ENCODE measurements at places on chromosomes 7 and 10.

DNA sequence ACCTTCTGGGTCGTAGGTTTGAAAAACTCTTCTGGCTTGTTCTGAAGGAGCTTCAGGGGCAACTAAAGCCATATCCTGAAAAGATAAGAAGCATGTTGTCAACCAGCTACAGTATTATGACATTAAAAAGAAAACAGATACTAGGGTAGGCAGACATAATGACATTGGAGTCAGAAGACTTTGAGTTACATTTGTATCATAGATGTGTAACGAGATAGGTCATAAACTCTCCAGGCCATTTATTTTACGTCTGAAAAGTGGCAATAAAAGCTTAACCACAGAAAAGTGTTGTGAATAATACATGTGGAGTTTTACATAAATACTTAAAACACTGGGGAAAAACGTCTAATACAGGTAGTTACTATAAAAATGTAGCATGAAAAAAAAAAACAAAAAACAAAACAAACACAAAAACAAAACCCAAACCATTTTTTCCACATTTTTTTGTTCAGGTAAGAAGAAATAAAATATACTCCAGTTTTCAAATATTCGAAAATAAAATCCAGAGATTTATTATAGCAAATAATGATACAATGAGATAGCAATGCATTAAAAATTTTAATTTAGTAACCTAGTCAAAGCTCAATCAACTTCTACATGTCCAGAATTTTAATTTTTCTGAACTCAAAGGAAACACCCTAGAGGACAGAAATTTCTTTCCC lies 64.1 kb downstream of the MINDY3 start:
- no peak for DNase-seq

DNA sequence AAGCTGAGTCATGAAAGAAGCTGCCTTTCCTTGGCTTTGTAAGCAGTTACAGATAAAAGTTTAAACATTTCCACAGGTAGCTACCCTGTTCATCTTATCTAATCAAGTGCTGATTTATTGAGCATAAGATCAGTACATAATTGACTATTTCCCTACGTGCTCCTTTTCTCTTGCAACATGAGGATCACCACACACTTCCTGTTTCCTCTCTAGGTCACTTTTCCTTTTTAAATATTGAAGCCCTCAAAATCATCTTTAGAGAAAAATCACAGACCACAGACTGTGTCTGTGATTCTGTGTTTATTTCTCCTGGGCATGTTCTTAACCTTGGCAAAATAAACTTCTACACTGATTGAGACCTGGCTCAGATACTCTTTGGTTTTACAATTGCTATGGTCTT lies 69.5 kb downstream of the ZNF37A start:
- DNase-seq: no peak

DNA sequence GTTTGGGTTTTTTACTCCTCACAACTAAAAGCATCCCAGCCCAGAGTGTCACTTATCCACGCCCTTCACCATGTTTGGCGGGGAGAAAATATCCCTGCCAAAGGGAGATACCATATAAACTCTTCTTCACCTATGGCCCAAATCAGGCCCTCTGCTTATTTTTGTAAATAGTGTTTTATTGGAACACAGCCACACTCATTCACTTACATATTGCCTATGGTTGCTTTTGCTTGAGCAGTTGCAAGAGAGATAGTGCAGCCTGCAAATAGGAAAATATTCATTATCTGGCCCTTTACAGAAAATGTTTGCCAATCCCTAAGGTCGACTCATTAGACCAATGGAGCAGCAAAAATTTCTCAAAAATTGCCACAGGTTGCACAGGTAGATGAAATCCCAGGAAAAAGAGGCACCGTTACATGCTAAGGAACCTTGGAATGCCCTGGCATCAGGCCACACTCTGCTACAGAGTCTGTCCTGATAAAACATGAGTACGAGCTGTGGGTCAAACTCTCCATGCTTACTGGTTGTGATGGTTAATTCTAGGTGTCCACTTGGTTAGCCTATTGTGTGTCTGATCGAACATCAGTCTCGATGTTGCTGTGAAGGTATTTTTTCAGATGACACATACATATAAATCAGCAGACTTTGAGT lies 7.9 kb upstream of the RASSF4 start:
- DNase-seq: no peak

- DNase-seq: no peak
These were observed 219.0 kb upstream of the MEOX2 start for GRCh38 chr7:15905251-15906040.

- no peak for DNase-seq
These were observed 46.2 kb downstream of the CUX1 start for GRCh38 chr7:101863598-101863997.

DNA sequence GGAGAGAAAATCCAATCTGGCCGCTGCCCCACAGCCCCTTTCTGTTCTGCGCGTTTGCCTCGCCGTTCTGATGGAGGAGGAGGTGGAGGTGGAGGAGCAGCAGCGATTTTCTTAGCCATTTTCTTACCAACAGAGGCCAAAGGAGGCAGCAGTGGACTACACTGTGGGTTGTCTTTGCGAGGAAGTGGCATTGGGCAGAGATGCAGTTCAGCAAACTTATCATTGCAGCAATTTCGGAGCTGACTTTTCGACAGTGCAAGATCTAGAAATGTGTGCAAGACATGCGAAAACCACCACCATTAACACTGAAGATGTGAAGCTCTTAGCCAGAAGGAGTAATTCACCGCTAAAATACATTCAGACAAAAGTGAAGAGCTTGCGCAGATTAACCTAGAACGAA lies 1.9 kb upstream of the ARL4A start:
- DNase-seq: peak; percentile 27

- no peak for DNase-seq
These were observed 51.4 kb upstream of the DNAJC1 start for GRCh38 chr10:22054961-22055360.

GRCh38 chr7:78296644-78297371 lies 498.2 kb downstream of the PHTF2 start:
- DNase-seq: no peak

- DNase-seq: no peak
These were observed 5.2 kb upstream of the ZNF22 start for GRCh38 chr10:44995581-44995913.

GRCh38 chr10:104446151-104446550 lies 92.5 kb downstream of the CFAP58 start:
- DNase-seq: no peak

GRCh38 chr10:6292741-6293151 lies 90.0 kb downstream of the PFKFB3 start:
- no peak for DNase-seq

GRCh38 chr7:4759211-4759610 lies 16.2 kb upstream of the AP5Z1 start:
- DNase-seq: no peak

GRCh38 chr10:35040760-35041501 lies 49.2 kb downstream of the CUL2 start:
- DNase-seq: no peak

- no peak for DNase-seq
These were observed 5.1 kb downstream of the RAPGEF5 start for GRCh38 chr7:22351878-22352277.

DNA sequence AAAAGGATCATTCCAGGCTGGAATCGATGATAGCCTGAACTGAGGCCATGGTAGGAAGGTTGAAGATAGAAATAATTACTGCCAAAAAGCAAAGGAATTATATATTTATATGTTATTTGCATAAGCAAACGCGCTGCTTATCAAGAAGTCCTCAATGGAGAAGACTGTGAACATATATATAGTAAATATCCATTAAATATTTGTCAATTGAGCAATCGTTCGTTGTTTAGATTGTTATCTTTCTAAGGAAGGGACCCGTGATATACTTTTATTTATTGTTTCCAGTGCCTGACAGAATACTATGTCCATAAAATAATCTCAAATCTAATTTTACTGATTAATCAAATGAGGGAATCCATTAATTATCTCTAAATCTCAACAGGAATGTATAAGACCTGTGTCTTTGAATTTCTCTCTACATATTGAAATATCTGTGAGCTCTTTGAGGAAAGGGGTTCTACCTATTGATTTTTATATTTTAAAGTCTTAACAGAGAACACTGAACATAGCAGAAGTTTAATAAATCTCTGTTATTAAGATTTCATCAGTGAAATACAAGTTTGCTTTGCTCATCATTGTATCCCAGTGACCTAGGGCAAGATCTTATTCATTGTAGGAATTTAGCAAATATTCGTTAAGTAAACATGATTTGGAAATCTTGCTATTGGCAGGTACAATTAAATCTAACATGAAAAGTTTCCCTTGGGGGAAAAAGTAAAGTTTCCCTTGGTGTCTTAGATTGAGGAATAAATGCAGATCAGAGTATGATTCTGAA lies 12.0 kb upstream of the HERC4 start:
- no peak for DNase-seq

GRCh38 chr7:16234493-16235146 lies 186.7 kb downstream of the CRPPA start:
- no peak for DNase-seq

GRCh38 chr7:44280636-44280992 lies 44.8 kb downstream of the CAMK2B start:
- DNase-seq: peak; percentile 22

GRCh38 chr10:1420661-1421362 lies 316.5 kb downstream of the ADARB2 start:
- DNase-seq: peak; percentile 85

GRCh38 chr7:25090374-25090773 lies 34.7 kb downstream of the CYCS start:
- no peak for DNase-seq

GRCh38 chr7:139730746-139731612 lies 46.8 kb downstream of the HIPK2 start:
- no peak for DNase-seq

GRCh38 chr7:121392277-121393004 lies 3.7 kb downstream of the FAM3C start:
- no peak for DNase-seq

DNA sequence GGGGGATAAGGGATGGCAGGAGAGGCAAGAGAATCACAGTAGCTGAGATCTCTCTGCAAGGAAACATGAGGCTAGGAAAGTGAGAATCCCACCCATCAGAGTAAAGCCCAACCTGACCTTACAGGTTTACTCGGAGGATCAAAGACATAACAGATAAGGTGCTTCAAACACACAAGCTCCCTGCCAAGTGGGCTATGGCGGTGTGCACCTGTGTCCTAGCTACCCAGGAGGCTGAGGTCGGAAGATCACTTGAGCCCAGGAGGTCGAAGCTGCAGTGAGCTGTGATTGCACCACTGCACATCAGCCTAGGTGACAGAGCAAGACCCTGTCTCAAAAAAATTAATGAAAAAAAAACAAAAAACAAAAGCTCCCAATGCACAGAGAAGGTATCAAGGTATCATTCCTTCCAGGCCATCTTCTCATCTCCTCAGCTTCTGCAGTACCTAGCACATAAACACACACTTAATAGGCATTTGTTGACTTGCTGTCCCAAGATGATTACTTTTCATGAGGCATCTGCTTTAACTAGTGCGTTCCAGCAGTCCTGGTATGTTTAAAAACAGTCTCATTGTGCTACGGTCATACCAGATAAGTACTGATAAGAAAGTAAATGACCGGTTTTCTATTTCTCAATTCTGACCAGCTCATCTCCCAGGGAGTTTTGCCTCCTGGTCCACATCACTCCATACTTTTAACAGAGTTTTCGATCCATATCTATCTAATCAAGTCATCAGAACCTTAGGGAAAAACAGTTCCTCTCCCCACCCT lies 13.3 kb downstream of the GNA12 start:
- DNase-seq: no peak

DNA sequence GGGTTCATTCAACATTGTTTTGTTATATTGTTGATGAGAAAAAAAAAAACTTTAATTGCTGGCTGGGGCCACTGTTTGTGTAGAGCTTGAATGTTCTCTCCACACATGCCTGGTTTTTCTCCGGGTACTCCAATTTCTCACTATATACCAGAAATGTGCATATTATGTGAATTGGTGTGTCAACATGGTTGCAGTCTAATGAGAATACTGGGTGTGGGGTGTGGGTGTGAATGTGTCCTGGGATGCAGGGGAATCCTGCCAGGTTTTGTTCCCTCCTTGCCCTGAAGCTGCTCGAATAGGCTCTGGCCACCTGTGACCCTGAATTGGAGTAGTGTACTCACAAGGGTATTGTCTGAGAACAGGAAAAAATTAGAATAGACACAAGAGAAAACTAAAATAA lies 81.4 kb downstream of the VIM start:
- no peak for DNase-seq

DNA sequence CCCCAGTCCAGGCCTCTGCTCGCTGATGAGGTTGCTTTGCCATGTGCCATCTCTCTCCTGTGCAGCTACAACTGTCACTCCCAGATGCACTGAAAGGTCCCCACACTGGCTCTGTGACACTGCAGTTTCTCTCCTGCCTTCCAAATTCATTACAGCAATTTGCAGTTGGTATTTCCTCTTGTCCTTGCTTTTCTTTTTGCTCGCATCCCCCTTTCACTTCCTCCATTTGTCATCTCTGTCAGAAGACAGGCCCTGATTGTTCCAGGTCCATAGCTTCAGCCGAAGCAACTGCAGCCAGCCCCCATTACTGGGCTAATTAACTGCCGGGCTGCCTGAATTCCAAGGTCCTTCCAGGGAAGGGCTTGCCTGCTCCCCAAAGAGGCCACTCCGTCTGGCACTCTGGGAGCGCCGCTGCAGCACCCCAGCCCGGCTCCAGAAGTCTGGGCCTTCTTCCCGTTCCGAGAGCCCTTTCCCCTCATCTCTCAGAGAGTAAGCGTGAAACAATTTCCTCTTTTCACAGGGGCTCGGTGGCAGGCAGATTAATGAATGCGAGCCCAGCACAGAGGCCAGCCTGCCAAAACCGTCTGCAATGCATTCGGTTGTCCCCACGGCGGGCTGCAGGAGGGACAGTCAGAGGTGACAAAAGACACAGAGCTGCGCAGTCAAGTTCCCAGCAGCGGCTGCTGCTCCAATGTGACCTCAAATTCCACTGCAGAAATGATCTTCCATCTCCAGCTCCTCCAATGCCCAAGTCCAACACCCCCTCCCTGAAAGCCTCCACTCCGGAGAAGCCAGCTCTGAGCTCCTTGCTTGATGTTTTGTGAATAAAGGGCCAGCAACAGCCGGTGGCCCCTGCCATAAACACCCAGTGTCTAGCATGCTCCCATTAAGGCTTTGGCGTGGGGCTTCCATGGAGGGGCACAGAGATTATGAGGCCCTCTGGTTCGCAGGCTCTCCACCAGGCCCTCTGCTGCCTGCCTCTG lies 279.4 kb upstream of the HABP2 start:
- no peak for DNase-seq

- no peak for DNase-seq
These were observed 80.2 kb downstream of the HTR7 start for GRCh38 chr10:90777621-90778020.

Measured in SK-N-SH (cell line).